ENCODE measurements at places on chromosomes 5 and 9.

GRCh38 chr5:107630184-107630583, 40.6 kb downstream of the EFNA5 start:
- no peak for DNase-seq

DNA sequence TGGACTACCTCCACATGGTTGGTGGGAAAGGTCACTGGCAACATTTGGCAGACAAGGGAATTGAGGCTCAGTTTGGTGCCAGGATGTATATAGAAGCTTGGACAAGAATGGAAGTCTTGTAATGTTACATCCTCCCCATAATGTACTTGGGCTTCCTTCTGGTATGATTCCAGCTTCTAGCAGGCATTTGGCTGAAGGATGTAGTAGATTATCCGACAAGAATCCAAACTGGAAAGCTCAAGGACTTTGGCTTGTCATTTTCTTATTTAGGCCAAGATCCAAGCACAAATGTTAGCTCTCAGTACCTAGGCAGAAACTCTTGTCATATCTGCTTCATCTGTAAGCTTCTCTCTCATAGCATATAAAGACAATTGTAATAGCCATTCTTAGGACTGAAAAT, 209.1 kb downstream of the MAPKAP1 start:
- DNase-seq = no peak

DNA sequence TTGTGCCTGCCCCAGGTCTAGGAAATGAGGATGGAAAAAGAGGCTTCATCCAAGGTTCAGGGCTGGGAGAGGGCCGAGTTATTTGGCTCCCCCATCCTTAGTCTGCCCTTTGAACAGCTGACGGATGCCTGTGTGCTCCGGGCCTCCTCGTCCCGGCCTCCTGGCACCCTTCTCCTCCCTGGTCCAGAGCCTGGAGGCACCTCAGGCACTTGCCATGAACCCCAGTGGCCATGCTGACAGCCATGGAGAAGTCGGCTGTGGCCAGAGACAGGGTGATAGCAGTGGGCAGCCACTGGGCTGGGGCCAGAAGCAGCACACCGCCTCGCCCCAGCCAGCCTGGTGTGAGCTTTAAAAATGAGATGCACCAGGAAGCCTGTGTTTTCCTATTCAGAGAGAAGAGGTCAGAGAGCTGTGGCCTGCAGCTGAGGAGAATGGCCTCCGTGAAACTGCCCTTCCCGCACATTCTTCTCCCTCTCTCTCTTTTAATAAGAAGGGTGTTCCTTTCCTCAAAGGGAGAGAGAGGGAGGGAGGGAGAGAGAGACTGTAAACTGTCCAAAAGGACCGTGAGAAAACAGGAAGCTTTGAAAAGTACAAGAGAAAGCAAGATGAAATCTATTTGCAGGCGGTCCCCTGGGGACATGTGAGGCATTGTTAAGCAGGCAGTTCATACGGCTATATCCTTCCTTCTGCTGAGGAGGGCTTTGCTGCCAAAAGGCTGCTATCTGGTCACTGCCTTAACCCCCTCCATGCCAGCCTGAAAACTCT, 55.3 kb downstream of the ZNF366 start:
- no peak for DNase-seq

- DNase-seq = no peak
Observed at GRCh38 chr9:73434826-73435225, 283.2 kb downstream of the ANXA1 start.

All from CMK (cell line).